ENCODE measurements at places on chromosomes 7 and 10. TPM values are rescaled to one million over a fixed set of nuclear protein-coding genes. Genes with fewer than 3 reads are reported as not detected.

GRCh38 chr7:137835486-137836112, 11.2 kb downstream of the DGKI start:
- DNase-seq, result no peak

The XPNPEP1 gene
- total RNA-seq, result 90.4 TPM

The RP9 gene
- 10.3 TPM for total RNA-seq

The NAT16 gene
- total RNA-seq, result not detected

- no peak for DNase-seq
Measured at GRCh38 chr10:44369854-44370253, 15.0 kb downstream of the CXCL12 start.

DNA sequence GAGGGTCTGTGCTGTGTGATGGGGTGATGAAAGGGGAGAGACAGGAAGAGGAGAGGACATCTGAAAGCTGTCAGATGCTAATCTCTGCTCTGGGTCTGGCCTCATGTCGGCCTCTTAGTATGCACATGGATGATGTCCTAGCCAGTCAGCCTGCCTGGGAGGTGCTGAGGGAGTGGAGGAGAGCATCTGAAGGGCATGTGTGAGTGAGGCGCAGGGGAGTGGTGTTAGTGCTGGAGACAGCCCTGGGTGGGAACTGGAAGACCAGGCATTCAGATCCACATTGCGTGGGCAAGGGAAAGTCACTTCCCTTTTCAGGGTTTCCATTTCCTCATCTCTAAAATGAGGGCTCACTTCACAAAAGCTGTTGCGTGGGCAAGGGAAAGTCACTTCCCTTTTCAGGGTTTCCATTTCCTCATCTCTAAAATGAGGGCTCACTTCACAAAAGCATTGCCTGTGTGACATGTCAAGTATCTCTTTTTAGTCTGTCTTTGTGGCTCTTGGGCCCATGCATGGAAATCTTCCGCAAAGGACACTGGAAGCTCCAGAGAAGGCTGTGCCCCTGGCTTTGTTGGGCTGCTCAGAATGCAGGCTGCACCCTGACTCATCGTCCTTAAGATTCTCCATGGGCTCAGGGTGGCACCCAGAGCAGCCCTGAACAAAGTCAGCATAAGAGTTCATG, 10.0 kb downstream of the SFTPD start:
- DNase-seq, result peak; percentile 52

GRCh38 chr10:22321156-22321923, 441 bp downstream of the BMI1 start:
- no peak for DNase-seq

DNA sequence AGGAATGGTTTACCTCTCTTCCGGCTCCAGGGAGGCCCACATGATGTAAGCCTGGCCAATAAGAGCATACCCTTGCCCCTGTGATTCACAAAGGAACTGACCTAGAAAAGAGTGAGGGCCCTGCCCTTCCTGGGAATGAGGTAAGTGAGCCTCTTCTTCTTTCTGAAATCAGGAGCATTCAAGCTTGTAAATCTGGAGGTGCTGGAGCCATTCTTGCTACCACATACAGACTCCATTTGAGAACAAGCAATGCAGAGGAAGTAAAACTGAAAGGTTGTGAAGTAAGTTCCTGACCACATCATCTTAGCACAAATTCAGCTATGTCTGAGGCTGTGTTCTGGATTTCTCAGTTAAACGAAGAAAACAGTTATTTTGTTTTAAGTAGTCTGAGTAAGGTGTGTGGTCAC, 132.2 kb downstream of the CD36 start:
- DNase-seq, result no peak

- no peak for DNase-seq
Measured at GRCh38 chr7:33882950-33883670, 22.2 kb upstream of the BMPER start.

GRCh38 chr7:14836571-14837189, 65.9 kb downstream of the DGKB start:
- DNase-seq, result no peak

DNA sequence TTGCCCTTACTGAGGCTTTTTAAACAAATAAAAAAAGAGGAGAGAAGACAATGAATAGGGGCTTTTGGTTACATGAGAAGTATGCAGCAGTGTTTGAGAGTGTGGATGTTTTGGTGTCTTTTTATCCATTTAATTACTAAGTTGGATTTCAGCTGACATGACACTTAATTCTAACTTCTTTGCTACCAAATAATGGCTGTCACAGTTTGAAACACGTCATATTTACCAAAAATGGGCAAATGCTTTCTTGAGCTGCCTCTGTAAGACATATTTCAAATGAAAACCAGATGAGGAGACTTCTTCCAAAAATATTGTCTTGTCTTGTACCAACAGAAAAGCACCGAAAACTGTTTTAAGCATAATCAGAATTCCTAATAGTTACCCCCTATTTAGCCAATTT, 4.0 kb downstream of the ABCB4 start:
- DNase-seq, result no peak

- DNase-seq, result no peak
Measured at GRCh38 chr7:50646069-50646468, 80.9 kb upstream of the DDC start.

- DNase-seq, result peak; percentile 88
Measured at GRCh38 chr7:30468791-30469190, 9.8 kb downstream of the NOD1 start.

GRCh38 chr10:88205842-88206446, 342.5 kb downstream of the PTEN start:
- no peak for DNase-seq

GRCh38 chr7:29090836-29091601, 55.3 kb downstream of the CPVL start:
- DNase-seq, result no peak

The ZC3HAV1L gene
- total RNA-seq, result 55.7 TPM

DNA sequence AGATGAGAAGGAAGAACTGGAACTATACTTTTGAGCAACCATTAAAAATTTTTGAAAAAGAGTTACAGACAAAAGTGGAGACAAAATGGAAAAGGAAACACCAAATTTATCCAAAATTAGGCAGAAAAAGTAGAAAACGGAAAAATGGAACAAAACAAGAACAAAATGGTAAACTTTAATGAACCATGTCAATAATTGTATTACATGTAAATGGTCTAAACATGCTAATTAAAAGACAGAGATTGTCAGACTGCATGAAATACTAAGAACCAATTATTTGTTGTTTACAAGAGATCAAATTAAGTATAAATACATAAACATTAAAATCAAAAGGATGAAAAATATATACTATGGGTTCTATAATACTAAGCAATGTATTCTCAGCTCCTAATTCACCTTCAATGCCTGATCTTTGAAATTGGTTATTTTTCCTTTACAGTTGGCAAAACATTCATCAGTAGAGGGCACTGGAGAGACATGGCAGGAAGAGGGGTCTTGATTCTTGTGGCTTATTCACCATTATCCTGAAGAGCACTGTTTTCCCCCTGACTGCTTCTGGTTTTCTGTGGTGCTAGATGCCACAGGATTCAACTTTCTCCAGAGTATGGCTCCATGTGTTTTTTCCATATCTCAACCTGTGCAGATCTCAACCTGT, 124.9 kb downstream of the ELFN1 start:
- no peak for DNase-seq

- no peak for DNase-seq
Measured at GRCh38 chr7:139634087-139634486, 110.6 kb downstream of the CLEC2L start.

The MNX1 gene
- total RNA-seq, result not detected

The TRPV5 gene
- total RNA-seq, result not detected

The LRRC61 gene
- 14.0 TPM for total RNA-seq

The AKR1C1 gene
- total RNA-seq, result 73.7 TPM

The VAX1 gene
- total RNA-seq, result not detected

DNA sequence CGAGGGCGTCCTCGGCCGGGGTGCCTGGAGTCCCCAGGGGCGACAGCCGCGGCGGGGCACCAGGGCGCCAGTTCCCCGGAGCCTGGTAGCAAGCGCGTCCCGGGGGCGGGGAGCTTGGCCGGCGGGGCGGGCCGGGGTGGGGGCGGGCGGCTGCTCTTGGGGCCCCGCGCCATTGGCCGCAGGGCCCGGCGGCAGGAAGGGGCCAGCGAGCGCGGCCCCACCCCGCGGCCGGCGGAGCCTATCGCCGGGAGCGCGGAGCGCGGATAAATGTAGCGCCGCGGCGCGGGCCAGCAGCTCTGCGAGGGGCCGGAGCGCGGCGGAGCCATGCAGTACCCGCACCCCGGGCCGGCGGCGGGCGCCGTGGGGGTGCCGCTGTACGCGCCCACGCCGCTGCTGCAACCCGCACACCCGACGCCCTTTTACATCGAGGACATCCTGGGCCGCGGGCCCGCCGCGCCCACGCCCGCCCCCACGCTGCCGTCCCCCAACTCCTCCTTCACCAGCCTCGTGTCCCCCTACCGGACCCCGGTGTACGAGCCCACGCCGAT, at the start of gene HHEX:
HHEX (plus strand) TSS at position 293 of the 548 bp plus-strand sequence; CDS start at position 325, 32 bp downstream.
- DNase-seq, result no peak

The CAMK2B gene
- total RNA-seq, result 3.2 TPM

The CPVL gene
- 9.6 TPM for total RNA-seq

DNA sequence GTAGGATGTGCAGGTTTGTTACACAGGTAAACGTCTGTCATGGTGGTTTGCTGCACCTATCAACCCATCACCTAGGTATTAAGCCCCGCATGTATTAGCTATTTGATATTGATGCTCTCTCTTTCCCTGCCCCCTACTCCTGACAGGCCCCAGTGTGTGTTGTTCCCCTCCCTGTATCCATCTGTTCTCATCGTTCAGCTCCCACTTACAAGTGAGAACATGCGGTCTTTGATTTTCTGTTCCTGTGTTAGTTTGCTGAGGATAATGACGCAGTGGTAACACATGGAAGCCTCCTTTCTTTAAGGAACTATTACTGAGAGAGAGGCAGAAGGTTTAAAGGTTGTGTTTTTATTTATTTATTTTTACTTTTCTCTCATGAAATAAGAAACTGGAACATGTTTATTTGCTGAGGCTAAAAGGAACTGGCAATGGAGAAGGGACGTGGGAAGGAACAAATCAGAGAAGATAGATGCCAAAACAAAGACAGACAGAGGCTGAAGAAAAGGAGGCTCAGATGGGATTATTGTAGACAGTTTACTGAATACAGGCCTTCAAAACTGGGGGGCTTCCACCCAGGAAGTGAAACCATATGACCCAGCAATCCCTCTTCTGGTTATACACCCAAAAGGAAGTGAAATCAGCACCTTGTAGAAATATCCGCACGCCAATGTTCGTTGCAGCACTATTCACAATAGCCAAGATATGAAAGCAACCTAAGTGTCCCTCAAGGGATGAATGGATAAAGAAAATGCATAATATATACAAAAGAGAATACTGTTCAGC, 556.3 kb downstream of the GRM8 start:
- DNase-seq, result no peak

The NANOS1 gene
- total RNA-seq, result not detected

DNA sequence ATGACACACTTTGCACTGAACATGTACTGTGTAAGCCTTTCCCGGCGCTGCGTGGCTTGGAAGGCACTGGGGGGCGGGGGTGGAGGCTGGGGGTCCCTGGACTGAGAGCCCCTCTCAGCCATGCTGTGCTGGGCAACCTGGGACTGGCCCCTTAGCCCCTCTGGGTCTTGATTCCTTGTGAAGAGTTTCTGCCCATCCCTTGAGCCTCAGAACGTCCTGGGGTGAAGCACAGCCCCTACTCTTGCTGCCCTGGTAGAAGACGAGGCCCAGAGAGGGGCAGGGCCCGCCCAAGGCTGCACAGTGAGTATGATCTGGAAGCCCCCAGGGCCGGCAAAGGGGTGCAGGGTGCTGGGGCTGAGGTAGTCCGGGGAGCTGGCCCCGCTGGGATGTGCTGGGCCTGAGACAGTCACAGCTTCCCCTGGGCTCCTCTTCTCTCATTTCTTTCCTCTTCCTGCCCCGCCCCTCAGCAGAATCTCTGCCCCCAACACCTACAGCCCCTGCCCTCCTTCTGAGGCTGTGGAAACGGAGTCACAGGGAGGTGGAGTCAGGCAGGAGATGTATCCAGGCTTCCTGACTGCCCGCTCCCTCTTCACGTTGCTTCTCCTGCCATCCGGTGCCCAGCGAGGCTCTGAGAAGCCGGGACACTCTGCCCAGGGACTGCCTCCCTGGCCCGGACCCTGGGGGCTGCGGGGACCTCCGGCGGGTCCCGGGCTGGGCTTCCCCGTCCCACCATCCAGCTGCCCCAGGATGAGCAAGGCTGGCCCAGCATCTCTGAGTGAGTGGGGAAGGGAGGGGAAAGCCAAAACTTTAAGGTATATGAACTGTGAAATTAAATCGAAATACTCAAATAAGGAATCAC, 60.5 kb downstream of the UNCX start:
- no peak for DNase-seq

DNA sequence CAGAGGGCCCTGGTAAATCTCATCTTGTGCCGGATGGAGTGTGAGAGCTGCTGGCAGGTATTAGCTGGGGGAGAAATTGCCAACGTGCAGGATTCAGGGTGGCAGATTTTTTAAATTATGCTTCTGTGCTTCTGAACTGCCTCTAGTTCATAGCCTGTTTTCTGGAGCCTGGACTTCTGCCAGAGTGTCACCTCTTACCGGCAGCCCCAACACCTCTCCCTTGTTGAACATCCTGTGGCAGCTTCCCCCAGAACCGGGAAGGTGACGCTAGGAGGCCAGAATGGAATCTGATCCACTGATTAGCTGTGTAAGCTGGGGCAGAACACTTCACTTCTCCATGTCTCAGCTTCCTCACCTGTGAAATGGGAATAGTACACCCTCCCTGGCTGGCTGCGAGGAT, 5.1 kb downstream of the VWA2 start:
- no peak for DNase-seq

DNA sequence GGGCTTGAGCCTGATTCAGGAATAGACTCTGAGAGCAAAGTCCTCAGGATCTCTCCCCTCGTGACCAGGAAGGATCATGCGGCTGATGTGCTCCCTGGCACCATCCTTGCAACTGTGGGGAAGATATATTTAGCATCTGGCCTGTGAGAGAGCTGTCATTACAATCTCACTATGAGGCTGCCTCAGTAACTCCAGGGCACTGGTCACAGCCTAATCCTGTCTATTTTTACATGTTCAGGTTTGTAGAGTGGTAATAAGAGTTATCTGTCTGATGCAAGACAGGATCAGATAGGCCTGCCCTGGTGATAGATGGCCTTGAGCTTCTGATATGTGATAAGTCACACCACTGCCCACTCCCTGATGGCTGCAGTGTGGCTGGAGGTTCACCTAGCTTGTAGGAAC, 50.7 kb downstream of the PPP1R3C start:
- DNase-seq, result no peak

- no peak for DNase-seq
Measured at GRCh38 chr7:142231716-142232115, 26.1 kb downstream of the PRSS58 start.

DNA sequence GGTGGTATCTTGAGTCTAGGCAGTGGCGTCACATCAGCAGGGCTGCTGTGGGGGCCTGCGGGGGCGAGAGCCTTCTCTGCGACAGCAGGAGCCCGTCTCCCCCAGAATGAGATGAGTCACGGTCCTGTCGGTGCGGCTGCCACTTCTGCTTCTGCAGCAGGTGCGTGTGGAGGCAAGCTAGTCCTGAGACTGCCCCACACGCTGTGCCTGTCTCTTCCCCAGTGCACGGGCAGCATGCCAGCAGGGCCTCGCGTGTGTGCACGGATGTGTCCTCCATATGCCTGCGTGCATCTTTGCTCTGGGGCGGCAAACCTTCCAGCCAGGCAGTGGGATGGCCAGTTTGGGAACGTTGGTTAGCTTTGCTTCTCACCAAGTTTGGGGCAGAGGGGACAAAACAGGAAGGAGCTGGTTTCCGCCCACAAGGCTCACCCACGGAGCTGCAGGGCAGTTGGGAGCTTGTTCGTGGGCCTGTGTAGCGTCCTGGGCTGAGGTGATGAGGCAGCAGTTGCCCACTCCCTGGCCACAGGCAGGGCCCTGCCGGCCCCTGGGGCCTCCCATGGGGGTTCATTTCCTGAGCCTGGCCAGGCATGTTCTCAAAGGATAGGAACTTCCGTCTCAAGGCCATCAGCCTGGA, 60.8 kb upstream of the PPIF start:
- no peak for DNase-seq

The PARD3 gene
- 95.5 TPM for total RNA-seq

The CCSER2 gene
- total RNA-seq, result 62.1 TPM

The TFPI2 gene
- 0.74 TPM for total RNA-seq
